ENCODE measurements at places on chromosomes 7 and 10.

- no peak for DNase-seq
Measured at GRCh38 chr10:71391701-71392100, 5.0 kb upstream of the CDH23 start.

DNA sequence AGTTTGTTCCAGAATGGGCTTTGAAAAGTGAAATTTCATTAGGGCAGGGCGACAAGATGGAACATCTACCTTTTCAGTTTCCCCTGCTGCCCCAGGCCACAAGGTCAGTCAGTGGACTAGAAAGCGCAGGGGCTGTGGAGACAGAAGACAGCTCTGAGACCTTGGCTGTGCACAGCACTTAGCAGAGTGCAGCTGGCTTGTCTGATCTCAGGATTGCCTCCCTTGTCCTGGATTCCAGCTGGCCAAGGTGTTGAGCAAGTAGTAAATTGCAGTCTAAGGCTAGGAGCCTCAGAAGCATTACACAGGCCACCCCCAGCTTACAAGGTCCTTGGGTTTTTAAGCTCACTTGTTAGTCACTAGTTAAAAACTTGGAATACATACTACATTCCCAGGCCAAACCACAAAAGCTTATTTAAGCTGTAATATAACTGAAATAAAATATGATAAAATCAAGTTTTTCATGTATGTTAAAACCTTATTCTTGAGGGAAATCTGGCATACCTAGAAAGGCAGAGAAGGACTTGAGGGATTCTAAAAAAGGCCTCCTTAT is 67.3 kb upstream of the NPY start:
- no peak for DNase-seq

DNA sequence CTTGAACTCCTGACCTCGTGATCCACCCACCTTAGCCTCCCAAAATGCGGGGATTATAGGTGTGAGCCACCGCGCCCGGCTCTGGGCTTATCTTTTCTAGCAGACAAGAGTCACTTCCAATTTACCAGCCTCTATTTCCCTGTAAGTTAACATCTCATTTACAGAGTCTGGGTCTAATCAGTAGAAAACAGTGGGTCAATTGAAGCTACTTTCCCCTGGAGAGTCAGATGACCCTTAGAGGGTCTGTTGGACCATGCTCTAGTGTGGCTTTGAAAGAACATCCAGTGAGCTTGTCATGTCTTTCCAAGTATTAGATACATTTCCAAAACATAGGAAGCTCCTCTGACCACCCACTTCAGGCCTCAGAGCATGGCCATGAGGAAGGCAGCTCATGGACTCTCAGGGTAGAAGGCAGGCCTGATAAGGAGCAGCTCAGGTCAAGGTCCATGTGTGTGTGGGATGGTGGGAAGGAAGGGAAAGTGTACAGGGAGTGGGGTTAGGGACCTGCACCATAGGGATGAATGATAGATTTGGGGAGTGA is 27.6 kb upstream of the RBM20 start:
- no peak for DNase-seq

GRCh38 chr7:69670701-69671100 is 72.4 kb downstream of the AUTS2 start:
- DNase-seq, result no peak

DNA sequence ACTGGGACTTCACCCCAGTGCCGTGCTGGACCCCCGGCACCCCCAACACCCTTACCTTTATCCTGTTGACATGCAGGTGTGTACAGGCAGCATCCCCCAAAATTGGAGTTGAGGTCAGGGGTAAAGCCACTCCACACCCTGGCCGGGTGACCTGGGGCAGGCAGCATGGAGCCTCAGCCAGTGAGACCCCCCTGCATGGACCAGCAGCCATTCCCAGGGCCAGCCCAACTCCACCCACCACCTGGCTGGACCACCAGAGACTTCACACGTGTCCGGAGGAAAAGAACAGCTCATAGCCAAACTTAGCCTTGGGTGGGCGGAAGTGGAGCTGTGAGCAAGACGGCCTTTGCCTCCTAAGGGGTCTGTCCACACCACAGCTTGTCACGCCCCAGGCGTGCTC is 413.0 kb upstream of the FOXK1 start:
- DNase-seq, result no peak

DNA sequence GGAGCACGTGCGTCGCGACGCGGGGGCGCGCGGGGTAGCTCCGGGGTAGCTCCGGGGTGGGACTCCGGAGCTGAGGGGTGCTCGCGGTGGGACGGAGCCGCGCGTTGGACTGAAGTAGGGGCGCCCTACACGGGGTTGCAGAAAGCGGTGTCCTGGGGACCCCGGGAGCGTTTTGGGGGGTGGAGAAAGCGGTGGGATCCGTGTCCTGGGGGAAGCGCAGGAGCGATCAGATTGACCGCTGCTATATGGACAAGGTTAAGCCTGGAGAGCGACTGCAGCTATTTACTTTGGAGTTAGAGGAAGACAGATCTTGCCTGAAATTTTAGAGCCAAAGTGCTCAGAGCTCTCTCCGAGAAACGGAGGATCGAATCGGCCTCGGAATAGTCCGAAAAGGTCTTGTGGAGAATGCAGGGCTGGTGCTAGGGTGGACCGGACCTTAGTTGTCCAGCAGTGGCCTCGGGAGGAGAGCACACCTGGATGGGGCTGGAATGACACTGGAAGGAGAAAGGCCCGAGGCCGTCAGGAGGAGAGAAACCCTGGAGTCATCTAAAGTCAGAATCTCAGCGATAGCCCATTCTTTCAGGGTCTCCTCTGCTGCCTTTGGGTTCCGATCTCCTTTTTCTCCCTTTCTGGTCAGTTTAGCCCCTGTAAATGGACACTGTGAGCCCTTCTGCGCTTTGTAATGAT is 564 bp downstream of the PDSS1 start:
- DNase-seq, result peak; percentile 2
